ENCODE measurements at places on chromosomes 7 and 10.

DNA sequence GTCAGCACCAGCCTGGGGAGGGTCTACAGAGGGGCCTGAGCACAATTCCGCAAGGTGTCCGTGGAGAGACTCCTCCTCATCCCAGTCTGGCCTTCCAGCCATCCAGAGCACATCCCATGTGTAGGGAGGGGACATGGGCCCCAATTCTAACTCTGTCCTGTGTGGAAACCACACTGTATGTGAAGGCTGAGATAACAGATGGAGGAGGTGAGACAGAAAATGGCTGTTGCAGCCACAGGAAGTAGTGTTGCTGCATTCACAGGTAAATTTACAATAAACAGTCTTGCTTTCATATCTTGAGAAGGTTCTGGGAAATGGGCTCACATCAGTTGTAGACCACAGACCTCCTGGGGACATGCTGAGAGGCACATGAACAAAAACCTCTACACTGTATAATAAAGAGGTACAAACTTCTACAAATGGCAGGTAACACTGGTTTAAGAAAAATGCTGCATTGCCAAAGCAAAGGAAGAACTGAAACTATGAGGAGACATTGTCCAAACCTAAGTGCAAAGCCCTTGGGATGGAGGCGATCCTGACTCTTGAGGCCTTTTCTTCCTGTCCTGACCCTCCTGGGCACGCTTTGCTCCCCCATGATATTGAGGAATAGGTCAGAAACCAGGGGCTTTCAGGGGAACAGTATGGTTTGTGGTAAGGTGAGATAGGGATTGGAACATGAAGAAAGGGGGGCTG is 21.6 kb upstream of the GIMAP2 start:
- DNase-seq: no peak

DNA sequence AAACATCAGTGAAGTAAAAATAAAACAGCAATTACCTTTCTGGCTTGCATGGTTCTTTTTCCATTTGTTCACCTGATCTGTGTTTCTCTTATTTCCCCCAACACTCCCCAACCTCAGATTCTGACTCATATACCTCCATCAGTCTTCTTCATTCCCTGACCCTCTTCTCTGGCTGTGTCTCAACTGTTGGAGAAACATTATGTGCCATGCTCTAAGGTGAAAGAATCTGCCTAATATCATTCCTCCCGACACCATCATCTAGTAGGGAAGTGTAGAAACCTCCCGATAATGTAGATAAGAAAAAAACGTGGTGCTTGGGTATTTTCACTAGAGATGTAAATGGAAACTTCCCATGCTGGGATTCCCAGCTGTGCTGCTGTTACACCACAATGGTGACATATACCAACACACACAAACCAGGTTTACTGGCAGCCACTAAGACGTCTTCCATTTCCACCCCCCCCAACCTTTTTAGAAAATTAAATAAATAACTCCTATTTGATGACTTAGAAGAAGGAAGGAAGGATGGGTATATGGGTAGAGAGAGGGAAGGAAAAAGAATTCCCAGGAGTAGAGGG is 63.4 kb downstream of the OSBPL3 start:
- no peak for DNase-seq

- no peak for DNase-seq
These were observed 61.3 kb downstream of the CACNA2D1 start for GRCh38 chr7:82382276-82382675.

DNA sequence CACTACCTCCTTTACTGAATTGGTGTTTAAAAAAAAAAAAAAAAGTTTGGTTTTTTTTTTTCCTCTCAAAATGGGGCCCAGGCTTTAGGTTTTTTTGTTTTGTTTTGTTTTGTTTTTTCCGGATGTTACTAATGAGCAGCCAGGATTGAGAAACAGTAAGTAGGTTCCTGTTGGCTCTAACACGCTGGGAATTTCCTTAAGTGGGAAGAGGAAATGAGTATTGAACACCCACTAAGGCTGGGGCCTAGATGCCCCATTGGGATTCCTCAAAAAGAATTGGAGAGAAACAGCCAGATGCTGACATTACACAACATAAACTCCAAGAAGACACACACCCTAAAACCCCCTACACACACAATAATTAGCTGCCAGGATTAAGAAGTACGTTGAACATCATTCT is 102.2 kb upstream of the NANOS1 start:
- no peak for DNase-seq

- no peak for DNase-seq
These were observed 53.0 kb downstream of the TCF7L2 start for GRCh38 chr10:113003052-113003451.

- DNase-seq: no peak
These were observed 105.2 kb upstream of the PDLIM1 start for GRCh38 chr10:95395947-95396449.

DNA sequence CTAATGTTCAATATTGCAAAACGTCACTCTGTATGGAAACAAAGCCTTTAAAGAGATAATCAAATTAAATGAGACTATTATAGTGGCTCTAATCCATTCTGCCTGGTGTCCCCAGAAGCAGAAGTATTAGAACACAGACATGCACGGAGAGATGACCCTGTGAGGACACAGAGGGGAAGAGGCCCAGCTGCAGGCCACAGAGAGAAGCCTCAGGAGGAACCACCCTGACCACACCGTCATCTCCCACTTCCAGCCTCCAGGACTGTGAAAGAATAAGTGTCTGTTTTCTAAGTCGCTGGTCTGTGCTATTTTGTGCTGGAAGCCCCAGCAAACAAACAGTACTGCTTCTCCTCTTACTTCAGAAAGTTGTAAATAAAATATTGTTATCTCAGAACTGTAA is 283.5 kb upstream of the ADARB2 start:
- no peak for DNase-seq

Data from activated gamma-delta T cell (primary cell).